ENCODE measurements at places on chromosomes 5 and 9.

DNA sequence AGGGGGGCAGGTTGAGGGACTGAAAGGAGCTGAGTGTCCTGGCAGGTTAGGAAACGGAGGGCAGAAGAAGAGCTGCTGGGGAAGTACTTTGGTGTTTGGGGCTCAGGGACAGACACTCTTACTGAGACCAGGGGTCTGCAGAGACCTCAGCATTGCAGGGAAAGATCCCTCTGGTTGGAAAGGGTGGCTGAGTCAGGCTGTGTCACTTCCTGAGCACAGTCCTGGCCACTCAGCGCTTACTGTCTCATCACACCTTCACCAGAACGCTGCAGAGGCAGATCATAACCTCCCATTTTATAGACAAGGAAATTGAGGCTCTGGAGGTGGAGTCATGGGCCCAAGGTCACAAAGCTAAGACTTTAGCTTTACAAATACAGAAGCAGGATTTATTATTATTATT, 54.3 kb downstream of the LMX1B start:
- no peak for DNase-seq

- no peak for DNase-seq
These were observed 137.9 kb upstream of the SLC24A2 start for GRCh38 chr9:19926774-19927173.

DNA sequence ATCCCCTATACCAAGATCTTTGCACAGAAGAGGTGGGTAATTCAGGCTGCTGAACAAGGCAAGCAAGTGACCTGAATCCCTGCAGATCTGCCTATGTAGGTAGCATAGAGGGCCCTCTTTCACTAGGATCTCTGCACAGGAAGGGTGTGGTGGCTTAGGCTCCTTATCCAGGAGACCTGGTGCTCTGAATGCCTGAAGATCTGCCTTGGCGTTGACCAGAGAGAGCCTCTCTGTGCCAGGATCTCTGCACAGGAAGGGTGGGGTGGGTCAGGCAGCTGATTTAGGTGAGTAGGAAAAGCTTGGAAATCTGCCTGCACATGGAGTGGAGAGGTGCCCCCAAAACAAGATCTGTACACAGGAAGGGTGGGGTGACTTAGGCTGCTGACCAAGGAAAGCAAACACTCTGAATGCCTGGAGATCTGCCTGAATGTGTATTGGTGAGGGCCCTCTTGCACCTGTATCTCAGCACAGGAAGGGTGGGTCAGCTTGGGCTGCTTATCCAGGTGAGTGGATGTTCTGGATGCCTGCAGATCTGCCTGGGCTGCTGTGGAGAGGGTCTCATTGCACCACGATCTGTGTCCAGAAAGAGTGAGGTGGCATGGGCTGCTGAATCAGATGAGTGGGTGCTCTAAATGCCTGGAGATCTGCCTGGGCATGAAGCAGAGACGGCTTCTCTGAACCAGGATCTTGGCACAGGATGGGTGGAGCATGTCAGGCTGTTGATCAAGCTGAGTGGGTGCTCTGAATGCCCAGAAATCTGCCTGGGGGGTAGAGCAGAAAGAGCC, 365.9 kb downstream of the DMAC1 start:
- DNase-seq = no peak

DNA sequence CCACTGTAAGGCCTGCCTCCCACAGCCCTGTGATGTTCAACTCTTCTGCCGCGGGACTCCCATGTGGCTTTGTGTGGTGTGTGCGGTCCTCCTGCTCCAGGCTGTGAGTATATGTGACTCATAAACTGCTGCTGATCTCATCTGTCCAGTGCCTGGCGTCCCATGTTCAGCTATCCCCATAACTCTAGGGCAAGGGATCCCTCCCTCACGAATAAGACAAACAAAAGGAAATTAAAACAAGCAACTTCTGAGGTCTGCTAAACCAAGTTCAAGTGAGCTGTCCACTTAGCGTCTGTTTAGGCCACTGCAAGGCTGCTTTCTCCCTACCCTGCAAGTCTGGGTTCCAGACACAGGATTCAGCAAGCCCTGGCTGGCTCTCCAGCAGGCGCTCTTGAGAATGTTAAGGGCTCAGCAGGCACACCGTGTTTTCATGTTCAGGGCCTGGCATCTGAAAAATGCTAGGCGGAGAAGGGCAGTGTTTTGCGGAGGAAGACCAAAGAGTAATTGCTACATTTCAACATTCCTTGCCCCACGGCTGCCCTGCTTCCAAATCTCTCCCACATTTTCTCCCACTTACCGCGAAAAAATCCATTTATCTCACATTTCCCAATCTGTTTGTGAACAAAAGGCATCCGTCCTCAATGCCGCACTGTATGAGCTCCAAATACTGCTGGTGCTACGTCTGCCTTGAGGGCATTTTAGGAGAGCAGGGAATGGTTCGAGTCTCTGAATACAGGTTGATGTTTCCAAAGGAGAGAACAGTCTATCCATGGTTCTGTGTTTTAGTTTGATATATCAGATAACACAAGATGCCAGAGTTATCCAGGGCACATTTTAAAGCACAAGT, 280.2 kb downstream of the SEMA5A start:
- no peak for DNase-seq

- DNase-seq = no peak
These were observed 61.6 kb upstream of the RPL26L1 start for GRCh38 chr5:172897481-172898217.

DNA sequence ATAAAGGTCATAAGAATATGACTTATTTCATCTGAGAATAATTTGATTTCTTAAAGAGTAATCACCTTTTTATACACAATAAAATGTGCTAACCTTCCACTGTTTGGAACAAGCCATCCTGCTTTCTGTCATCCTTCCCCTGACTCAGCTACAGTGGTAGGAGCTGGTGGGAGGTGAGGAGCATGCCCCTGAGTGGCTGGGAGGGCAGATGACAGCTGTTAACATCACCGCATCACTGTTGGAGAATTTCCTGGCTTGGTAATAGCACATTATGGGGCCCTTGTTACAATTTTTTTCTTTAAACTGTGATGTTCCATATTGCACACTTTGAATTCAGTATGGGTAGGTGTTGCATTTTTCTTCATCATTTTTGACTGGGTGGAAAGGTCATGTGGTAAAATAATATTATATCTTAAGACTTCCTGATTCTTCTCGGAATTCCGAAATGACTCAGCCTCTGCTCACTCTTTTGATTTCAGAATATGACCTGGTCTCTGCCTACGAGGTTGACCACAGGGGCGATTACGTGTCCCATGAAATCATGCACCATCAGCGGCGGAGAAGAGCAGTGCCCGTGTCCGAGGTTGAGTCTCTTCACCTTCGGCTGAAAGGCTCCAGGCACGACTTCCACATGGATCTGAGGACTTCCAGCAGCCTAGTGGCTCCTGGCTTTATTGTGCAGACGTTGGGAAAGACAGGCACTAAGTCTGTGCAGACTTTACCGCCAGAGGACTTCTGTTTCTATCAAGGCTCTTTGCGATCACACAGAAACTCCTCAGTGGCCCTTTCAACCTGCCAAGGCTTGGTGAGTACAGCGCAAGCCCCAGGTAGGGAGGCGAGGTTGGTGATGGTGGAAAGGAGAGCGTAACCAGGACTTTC, 5.8 kb downstream of the ADAMTS16 start:
- DNase-seq = no peak

DNA sequence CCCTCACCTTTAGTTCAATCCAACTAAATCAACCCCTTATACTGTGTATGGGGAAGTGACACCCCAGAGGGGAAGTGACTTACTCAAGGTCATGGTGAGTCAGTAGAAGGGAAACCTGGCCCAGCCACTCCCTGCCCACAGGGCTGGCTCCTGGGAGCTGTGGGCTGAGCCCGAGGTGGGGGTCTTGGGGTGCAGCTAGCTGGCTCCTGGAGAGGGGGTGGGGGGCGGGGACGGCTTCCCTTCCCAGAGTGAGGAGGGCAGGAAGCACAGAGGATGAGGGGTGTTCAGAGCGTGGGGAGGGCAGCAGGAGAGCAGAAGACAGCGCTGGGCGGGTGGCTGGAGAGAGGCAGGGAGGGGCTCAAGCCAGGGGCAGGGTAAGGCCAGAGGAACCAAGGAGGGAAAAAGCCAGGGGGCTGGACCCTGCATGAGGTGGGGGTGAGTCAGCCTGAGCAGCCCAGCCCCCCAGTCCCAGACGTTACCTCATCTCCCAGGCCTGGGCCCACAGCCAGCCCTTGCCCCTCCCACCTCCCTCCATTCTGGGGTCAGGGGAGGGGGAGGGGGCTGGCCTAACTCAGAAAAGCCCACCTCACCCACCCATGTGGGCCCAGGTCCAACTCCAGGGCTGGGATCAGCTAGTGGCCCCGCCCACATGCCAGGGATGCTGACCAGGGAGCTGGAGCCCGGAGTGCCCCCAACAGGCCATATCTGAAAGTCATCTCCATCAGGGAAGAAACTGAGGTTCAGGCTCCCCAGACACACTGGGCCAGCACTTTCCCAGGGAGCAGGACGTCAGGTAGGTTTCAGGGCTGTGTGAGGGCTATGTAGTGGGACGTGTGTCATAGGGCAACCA, 2.8 kb downstream of the PDLIM7 start:
- peak; percentile 19 for DNase-seq

DNA sequence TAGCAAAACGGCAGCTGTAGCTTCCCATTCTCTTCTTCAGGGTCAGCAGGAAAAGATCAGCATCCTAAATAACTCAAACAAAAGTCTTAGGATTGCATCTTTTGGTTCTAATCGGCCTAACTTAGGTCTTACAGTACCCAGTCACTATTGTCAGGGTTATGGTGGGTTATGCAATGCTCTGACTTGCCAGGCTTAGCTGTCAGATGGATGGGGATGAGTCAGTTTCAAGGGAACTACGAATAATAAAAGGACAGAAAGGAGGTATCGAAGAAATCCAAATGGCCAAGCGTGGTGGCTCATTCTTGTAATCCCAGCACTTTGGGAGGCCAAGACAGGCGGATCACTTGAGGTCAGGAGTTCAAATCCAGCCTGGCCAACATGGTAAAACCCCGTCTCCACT, 46.5 kb downstream of the PPP1R2B start:
- no peak for DNase-seq

DNA sequence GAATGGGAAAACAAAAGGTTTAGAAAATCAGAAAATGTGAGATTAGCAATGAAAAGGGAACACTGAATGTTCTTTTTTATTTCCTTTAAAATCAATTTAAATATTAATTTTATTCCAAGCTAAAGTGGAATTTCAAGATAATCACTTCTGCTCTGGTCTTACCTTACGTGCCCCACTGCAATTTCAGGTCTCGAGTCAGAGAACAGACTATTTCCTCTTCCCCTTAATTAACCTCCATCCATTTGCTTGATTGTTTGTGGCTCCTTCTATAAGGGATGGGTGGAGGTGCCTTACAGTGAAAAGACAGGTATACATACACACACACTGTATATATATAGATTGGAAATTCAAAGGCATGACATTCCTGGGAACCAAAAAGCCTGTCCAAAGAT, 137.1 kb downstream of the SUSD1 start:
- no peak for DNase-seq
